Memory B cell (primary cell): ENCODE measurements at places on chromosomes 6 and 20.
A peak's percentile ranks its signal among the peaks of the same experiment; 100 is the strongest.

GRCh38 chr20:51305316-51306052 lies 237.0 kb downstream of the NFATC2 start:
- no peak for DNase-seq

DNA sequence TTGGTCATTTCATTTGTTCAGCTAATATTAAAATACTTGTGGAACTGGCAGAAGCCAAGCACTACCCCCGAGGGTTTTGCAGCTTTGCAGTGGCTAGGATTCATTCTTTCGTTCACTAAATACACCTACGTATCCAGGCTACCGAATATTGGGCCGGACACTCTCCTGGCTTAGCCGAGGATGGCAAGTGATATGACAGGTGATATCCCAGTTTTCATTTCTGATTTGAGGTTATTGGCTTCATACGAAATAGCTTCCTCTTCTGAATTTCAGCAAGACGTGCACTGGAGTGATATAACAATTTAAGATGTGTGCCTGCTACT lies 536 bp upstream of the MTFR2 start:
- no peak for DNase-seq

GRCh38 chr20:52852714-52853113 lies 119.4 kb upstream of the TSHZ2 start:
- no peak for DNase-seq

DNA sequence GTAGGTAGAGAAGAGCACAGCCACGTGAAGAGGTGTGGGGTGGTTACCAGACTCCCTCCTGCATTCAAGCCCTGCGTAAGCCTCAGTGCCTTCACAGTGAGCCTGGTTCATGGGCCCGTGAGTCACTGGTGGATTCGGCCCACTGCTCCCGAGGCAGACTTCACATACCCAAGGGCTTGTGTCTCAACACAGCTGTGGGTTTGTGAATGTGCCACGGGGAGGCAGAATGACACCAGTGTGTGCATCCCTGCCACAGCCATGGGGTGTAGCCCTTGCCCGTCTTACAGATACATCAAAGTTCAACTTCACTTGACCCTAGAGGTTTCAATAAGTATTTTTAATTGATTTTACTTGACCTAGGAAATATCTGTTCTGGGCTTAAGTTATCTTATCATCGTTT lies 108.5 kb downstream of the MAP3K4 start:
- DNase-seq, result no peak

- no peak for DNase-seq
Measured at GRCh38 chr6:37204014-37204751, 34.2 kb downstream of the PIM1 start.

GRCh38 chr20:54468082-54468481 lies 7.3 kb upstream of the DOK5 start:
- no peak for DNase-seq

DNA sequence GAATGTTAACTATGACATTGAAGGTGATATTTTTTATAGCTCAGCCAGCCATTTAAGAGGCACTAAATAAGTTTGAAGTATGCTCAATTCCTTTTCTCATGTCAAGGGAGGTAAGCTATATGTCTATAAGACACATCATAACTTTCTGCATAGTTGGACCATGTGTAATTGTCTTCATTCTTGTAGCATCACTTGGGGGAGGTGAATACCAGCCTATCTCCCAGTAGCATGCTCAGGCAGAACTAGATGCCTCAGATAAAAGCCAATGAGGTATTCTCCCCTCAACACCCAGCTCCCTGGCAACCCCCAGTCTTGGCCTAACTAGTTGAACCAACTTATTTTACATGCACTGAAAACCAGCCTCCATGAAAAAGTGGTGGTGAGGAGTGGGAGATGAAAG lies 158.3 kb upstream of the JAG1 start:
- no peak for DNase-seq

DNA sequence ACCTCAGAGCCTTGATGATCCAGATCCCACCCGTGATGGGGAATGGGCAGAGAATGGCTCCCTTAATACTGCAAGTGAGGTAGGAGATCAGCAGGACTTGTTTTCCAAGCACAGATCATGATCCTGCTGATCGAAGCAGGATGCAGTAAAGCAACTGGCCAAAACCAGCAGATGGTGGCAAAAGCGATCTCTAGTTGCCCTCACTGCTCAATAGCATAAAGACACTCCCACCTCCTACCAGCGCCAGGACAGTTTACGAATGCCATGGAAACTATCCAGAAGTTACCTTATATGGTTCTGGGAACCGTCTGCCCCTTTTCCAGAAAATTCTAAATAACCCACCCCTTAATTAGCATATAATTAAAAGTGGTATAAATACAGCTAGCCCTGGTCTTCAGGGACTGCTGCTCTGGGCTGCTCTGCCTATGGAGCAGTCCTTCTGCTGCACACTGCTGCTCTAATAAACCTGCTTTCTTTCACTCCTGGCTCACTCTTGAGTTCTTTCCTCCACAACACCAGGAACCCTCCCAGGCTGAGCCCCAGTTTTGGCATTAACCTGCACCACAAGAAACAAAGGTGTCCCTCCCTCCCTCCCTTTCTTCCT lies 415.8 kb downstream of the PREX1 start:
- no peak for DNase-seq

- no peak for DNase-seq
Measured at GRCh38 chr20:41064377-41064776, 35.8 kb downstream of the TOP1 start.

DNA sequence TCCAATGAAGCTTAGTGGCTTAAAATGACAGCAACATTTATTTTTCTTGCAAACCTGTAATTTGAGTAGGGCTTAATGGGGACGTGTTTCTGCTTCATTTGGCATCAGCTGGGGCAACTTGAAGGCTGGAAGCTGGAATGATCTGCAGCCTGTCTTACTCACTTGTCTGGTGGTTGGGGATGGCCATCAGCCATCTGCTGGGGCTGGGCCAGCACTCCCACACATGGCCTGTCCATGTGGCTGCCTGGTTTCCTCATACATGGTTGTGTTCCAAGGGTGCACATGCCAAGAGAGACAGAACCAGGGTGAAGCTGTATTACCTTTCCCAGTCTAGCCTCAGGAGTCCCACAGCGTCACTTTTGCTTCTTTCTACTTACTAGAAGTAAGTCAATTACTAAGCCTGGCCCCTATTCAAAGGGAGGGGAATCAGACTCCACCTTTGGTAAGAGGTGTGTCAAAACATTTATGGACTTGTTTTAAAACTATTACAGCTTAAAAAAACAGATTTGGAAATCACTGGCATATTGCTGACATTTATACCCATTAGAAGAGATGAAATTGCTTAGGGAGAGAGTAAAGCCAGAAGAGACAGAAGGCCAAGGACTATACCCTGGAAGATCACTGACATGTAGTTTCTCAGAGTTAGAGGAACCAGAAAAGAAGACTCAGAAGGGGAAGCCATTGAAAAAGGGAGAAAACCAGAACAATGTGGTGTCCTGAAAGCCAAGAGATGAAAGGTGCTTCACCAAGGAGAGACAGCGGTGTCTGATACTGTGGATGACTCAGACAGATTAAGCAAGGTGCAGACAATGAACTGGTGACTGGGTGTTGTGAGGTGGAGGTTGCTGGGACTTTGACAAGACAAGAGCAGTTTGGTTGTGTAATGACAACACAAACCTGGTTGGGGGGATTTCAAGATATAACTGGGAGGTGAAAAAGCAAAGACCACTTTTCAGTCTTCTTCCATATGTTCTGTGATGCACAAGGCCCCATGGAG lies 345.2 kb downstream of the GJA1 start:
- no peak for DNase-seq

GRCh38 chr20:1718604-1719384 lies 61.2 kb upstream of the SIRPG start:
- no peak for DNase-seq

DNA sequence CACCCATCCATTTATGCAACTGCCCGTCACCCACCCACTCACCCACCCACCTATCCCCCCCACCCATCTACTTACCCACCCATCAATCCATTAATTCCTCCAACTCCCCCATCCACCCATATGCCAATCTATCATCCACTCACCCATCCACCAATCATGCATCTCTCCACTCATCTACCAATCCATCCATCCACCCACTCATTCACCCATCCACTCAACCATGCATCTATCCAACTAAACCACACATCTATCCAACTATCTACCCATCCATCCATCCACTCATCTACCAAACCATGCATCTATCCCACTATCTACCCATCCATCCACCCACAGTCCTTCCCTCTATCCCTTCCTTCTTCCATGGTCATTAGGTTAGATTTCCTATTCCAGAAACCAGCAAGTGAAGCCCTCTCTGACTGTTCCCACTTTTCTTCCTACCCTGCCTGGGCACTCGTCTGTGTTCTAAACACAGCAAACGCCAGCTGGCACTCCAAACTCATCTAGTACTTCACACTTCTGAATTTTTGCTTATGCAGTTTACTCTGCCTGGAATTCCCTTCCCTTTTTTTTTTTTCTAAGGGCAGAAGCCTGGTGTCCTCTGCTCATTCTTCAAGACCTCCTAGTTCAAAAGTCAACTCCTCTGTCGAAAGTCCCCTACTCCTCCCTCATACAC lies 43.1 kb downstream of the ARHGAP40 start:
- DNase-seq, result no peak

GRCh38 chr6:1481286-1481685 lies 91.9 kb downstream of the FOXF2 start:
- no peak for DNase-seq

DNA sequence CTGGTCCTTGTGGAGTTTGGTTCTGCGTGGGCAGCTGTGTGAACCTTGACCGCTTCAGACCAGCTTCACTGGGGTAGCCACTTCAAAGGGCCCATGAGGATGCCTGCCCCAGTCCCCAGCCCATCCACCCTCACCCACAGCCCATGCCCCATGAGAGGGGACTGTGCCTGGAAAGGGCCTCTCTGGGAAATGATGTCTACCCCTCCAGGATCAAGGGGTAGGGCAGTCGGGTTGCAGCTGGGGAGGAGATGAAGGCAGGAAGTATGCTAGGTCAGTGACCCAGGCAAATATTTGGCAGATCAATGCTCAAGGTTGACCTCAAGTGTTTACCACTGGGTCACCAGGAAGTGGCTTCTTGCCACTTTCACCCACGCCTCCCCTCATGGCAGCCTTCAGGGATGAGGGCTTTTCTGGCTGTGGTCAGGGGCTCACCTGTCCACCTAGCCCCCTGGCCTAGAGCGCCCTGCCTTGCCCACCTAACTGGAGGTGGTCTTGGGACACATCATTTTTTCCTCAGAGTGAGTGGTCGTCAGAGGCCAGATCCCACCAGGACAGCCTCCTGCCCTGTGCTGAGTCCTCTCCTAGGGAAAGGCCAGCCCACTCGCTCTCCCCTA lies 109.5 kb downstream of the SNX5 start:
- no peak for DNase-seq

DNA sequence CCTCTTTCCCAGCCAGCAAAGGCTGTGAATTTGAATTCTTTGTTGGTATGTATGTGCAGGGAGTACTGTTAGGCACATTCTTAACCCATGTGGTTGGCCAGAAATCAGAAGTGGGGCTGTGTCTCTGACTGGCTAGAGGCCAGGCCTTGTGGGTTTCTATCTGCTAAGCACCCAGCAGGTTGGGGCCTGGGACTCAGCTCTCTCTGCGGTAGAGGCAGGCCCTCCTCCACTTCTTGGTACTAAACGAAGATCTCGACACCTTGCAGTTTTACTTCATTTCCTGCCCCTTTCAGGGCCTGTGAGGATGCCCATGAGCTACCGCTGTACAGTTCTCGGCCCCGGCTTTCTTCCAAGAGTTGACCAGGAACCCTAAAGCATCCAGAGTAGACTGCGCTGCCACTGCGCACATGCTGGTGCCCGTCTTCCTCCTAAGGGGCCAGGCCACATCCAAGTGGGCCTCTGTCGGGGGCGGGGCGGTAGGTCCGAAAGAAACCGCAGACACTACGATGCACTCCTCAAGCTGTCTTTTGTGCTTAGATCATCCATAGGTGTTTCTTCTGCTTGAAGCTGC lies 51.1 kb downstream of the TCP11 start:
- DNase-seq, result no peak

GRCh38 chr6:89081129-89081422 lies 525 bp downstream of the PNRC1 start:
- DNase-seq, result peak; percentile 74

DNA sequence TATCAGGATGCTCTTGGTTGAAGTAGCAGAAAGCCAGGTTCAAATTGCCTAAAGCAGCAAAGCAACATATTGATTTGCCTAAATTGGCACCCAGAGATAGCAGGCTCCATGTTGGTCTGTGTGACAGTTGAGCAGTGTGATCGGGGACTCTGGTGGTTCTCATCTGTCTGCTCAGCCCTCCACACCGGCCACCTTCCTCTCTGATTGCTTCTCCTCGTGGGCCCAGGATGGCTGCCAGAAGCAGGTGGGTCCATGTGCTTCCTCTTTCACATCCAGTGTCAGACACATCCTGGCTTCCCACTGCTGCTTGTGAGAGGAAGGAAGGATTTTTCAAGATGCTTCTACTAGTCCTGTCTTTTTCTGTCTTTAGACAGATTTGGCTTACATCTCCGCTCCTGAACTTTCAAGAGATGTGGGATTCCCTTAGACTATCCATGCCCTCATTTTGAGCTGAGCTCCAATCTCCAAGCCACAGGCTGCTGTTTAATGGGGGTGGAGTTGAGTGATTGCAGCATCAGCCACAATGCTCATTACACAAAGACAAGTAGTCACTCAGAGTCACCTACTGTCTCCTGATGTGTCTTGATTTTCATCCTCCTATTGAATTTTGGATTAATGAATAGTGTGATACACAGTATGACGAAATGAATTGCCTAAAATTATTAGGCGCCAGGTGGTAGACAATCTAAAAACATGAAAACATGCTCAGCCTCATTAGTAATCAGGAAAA lies 122.2 kb downstream of the ZDHHC14 start:
- no peak for DNase-seq

GRCh38 chr6:143097224-143097795 lies 36.6 kb downstream of the AIG1 start:
- no peak for DNase-seq
